Liver (tissue), 10 donors: ENCODE measurements at places on chromosomes 3 and 15. TPM values are rescaled to one million over a fixed set of nuclear protein-coding genes. Genes with fewer than 3 reads are reported as not detected.
A peak's percentile ranks its signal among the peaks of the same experiment; 100 is the strongest.

TMEM266 gene
- total RNA-seq, result not detected

BLOC1S6 gene
- 37.0 TPM for total RNA-seq

- DNase-seq, result no peak
Observed at GRCh38 chr15:66985653-66986052, 79.7 kb upstream of the SMAD3 start.

GRCh38 chr3:59240666-59241255 is 190.9 kb upstream of the CFAP20DC start:
- no peak for DNase-seq

GRCh38 chr3:9825451-9826040 is 15.5 kb downstream of the TTLL3 start:
- no peak for DNase-seq

DNA sequence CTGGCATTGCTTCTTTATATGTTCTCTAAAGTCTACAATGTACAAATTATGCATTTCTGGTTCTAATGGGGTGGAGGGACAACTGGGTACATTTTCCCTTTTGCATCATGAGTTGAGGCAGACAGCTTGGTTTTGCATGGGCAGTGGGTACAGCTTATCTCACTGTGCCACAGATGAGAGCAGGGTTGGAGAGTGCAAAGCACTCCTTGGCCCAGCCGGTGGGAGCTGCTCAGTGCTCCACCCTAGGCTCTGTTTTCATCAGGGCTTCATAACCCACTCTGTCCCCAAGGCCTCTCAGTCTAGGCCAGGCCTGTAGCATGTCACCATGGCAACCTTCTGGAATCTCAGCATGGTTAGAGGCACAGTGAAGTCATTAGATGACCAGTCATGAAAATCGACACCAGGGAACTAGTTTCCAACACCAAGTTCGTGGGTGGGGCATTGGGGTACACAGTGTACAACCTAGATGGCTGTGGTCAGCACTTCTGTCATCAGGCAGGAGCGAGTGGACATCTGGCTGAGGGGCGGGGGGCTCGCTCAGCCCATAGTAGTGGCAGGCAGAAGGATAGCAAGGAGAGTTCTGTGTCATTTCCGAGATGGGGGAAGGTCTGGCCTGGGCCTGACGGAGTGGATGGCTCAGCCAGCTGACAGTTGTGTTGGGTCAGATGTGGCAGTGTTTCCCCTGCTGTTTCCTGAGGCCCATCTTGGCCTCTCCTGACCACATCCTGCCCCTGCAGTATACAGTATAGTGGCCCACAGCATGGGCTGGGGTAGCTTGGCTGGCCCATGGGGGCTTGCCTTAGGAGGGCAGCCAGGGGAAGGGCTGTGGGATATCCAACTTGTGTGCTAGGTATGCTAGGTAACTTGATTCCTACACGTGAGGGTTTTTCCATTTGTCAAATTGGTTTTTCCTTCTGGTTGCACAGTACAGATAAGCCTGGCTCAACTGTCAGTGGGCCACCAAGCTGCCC is 75.7 kb upstream of the PRR23C start:
- DNase-seq, result peak; percentile 31
